ENCODE measurements at places on chromosomes 4 and X.

GRCh38 chr4:3389233-3390215, 52.2 kb upstream of the HGFAC start:
- no peak for ATAC-seq

DNA sequence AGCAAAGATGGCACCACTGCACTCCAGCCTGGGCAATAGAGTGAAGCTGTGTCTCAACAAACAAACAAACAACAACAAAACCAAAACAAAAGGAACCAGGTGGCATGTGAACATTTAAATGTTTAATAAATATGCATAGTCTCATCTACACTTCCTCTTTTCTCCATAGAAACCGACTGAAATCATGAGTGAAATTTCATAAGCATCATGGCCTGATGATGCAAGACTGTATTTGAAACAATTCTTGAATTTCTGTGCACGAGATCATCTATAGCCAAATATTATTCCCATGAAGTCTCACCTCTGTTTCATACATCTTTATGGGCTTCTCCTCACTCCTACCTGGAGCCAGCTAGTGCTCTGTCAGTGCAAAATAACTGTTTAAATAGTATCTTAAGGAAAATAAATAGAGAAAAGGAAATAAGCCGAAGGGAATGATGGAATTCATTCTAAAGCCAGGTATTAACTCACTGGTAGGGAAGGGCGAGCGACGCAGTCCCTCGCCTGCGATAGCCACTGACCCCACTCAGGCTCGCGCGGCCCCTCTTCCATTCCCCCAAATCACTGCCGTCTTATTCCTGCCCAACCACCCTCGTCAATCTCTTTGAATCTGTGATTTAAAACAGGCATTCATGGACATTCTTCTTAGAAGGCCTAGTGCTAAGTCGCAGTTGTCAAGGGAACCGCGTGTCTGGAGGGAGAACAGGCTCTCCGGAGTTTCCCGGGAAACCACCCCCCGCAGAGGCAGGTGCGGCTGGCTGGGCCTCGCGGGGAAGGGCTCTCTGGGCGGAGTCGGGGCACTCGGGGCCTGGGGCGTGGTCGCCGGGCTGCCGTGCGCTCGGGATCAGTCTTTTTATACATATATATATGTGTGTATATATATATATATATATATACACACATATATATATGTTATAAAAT, 52.4 kb upstream of the TRIM2 start:
- peak; percentile 60 for ATAC-seq

GRCh38 chr4:149765630-149766029, 50.0 kb downstream of the IQCM start:
- no peak for ATAC-seq

GRCh38 chrX:120372667-120373370, 10.9 kb downstream of the ATP1B4 start:
- no peak for ATAC-seq

DNA sequence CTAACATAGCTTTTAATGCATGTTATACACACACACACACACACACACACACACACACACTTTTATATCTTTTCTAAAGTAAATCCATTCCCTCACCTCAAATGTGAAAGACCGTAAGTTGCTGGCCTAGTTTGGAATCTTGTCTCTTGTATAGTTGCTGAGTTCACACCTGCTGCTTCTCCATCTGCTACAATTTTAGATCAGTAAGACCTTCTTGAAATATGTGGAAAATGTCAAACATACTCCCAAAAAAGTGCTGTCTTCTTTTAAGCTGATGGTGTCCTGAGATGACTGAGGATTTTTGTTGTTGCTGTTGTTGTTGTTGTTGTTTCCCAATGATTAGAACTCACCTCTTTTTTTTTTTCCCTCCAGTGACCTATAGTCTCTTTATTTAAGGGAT, 121.3 kb downstream of the SNCA start:
- ATAC-seq: no peak

GRCh38 chrX:33831211-33831610, 300.9 kb downstream of the FAM47A start:
- no peak for ATAC-seq

DNA sequence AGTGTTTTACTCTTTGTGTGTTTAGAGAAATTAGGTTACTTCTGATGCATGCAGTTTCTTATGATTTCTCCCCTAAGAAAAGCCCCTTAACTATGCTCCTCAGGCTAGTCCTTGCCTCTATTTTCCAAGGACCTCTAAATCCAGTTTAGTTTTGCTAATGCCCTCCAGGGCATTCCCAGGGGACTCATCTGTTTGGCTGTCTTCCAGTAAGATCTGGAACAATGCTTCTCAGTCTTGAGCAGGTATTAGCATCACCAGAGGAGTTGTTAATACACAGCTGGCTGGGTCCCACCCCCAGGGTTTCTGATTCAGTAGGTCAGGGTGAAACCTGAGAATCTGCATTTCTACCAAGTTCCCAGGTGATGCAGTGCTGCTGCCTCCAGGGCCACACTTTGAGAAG, 56.9 kb downstream of the OTC start:
- no peak for ATAC-seq

- no peak for ATAC-seq
These were observed 319.6 kb upstream of the HS3ST1 start for GRCh38 chr4:11748164-11748872.

DNA sequence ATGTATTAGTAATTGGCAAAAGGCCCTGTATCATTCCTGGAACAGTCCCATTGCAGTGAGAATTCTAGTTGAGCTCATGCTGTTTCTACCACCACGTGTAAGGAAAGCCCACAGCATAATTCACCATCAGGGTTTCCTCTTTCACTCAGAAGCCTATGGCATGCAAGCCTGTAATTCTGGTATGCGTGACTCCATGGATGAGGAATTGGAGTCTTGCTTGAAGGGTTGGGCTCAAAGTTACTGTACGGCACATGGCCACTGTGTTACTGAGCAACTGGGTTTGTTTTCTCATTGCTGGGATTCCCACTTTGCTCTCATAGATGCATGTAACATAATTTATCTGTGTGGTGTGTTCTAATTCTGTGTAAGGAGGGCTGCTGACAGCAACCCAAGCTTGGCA, 132.3 kb upstream of the NR3C2 start:
- ATAC-seq: no peak

DNA sequence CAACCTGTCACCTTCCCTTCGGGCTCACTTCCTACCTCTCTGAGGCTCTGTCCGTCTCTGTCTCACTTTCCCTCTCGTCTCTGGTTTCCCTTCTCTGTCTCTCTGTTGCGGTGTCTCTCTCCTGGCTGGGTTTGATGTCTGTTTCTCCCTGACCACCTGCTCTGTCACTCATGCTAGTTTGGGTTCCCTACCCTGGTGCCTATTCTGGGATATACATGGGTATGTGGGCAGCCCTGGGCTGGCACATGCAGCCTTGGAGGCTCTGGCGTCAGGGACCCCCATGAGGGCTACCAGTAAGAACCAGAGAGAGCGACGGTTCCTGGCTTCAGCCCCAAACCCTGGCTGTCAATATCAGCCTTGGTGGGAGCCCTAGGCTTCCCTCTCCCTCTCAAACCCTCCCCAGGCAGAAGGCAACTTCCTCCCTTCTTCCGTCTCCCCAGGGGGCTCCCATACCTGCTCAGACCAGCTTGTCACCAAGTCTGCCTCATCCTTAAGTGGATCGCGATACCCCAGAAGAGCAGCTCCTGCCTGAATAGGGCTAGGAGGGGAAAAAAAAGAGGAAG, 314 bp downstream of the DNASE1L1 start:
- no peak for ATAC-seq

DNA sequence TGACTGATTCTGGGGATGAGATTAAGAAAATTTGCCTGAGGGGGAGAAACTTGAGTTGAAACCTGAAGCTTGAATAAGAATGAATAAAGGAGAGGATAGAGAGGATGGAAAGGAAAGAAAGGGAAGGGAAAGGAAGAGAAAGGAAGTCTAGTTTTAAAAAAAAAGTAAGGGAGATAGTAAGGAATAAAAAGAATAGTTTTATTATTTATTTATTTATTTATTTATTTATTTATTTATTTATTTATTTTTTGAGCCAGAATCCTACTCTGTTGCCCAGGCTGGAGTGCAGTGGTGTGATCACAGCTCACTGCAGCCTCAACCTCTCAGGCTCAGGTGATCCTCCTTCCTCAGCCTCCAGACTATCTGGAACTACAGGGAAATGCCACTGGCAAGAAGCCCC, 62.0 kb upstream of the NAF1 start:
- ATAC-seq: no peak
